ENCODE measurements at places on chromosomes 2 and 18. TPM values are rescaled to one million over a fixed set of nuclear protein-coding genes. Genes with fewer than 3 reads are reported as not detected.

DNA sequence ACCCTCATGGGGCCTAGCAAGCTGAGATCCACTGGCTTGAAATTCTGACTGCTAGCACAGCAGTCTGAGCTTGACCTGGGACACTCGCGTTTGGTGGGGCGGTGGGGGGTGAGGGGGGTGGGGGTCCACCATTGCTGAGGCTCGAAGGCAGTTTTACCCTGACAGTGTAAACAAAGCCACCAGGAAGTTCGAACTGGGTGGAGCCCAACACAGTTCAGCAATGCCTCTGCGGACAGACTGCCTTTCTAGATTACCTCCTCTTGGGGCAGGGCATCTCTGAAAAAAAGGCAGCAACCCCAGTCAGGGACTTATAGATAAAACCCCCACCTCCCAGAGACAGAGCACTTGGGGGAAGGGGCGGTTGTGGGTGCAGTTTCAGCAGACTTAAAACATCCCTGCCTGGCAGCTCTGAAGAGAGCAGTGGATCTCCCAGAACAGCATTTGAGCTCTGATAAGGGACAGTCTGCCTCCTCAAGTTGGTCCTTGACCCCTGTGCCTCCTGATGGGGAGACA, 149.7 kb upstream of the TANK start:
- DNase-seq: no peak

GRCh38 chr2:240611601-240612210, 13.6 kb upstream of the GPR35 start:
- no peak for DNase-seq

NCKAP5 gene
- 5.7 TPM for total RNA-seq

AMER3 gene
- not detected for total RNA-seq

All from esophagus squamous epithelium (tissue), 5 donors.